ENCODE measurements at places on chromosomes 1 and 21. TPM values are rescaled to one million over a fixed set of nuclear protein-coding genes. Genes with fewer than 3 reads are reported as not detected.

The GJC2 gene
- 0.51 TPM for polyA plus RNA-seq

The LCE1F gene
- not detected for polyA plus RNA-seq

The OR2L5 gene
- polyA plus RNA-seq = not detected

The SYT6 gene
- polyA plus RNA-seq = 1.3 TPM

The RAB3B gene
- polyA plus RNA-seq = 5.1 TPM

The TADA1 gene
- 28.0 TPM for polyA plus RNA-seq

The FAM72C gene
- 1.5 TPM for polyA plus RNA-seq

The NUP210L gene
- 0.04 TPM for polyA plus RNA-seq

The ZRANB2 gene
- 198 TPM for polyA plus RNA-seq

The ETNK2 gene
- polyA plus RNA-seq = 27.6 TPM

The CFAP141 gene
- not detected for polyA plus RNA-seq

The KRTAP7-1 gene
- polyA plus RNA-seq = not detected

The NR5A2 gene
- 2.5 TPM for polyA plus RNA-seq

The ANGPTL3 gene
- 14.3 TPM for polyA plus RNA-seq

The HRNR gene
- 0.81 TPM for polyA plus RNA-seq

The TSPEAR gene
- 0.53 TPM for polyA plus RNA-seq

The ADORA3 gene
- 0.89 TPM for polyA plus RNA-seq

The TIAM1 gene
- polyA plus RNA-seq = 12.9 TPM

The THEM5 gene
- 0.44 TPM for polyA plus RNA-seq

The CFAP74 gene
- polyA plus RNA-seq = 0.53 TPM

Measured in right renal cortex interstitium (tissue), 3 donors.